ENCODE measurements at places on chromosomes 16 and 17.

GRCh38 chr17:68801335-68802247 lies 153.6 kb downstream of the ABCA8 start:
- no peak for DNase-seq

GRCh38 chr16:13961099-13961811 lies 41.3 kb downstream of the ERCC4 start:
- DNase-seq: no peak

DNA sequence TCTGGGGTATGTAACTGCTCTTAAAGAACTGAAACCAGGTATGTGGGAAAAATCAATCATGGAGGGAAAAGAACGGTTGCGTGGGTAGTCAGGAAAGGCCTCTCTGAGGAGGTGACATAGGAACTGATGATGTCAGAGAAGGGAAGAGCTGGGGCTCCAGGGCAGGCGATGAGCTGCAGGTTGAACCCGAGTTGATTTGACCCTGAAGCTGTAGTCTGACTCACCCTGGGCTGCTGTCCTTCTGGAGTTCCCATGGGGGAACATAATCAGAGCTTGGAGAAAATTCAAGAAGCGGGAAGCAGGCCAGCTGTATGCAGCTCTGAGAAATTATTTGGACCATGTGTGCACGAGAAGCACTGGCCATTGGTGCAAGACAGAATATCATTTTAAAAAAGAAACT lies 16.7 kb downstream of the SLC6A2 start:
- peak; percentile 53 for DNase-seq

DNA sequence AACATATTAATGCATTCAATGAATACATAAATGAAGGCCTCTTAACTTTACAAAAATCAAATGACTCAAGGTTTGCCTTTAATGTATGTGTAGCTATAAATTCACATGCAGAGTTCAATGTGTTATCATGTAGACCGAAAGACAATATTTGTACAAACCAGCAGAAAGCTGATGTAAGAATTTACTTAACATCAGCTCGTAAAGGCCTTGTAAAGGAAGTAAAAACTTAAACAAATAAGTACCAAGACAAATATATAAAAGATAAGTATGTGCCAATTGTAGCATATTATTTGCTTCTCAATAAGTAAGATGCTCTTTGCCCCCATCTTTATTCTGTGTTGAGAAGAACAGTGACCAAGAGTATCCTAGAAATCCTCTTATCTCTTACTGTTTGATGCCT lies 105.7 kb downstream of the SYCE1L start:
- DNase-seq: no peak

- DNase-seq: peak; percentile 14
Measured at GRCh38 chr16:19348578-19349315, 63.2 kb downstream of the CLEC19A start.

DNA sequence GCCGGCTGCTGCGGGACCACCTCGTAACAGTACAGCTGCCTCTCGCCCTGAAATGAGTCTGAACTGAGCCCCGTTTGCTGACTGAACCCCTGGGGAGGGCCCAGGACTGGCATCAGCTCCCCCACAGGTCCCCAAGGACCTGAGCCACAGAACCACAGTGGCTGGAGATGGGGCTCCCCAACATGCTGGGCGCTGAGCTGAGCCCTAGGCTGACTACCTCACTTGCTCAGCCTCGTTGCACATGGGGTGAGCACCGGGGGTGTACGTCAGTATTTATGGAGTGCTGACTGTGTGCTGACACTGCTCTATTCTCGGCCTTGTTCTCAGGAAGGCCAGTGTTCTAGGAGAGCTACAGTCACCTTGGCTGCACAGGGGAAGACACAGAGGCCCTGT lies 6.6 kb upstream of the VASN start:
- no peak for DNase-seq

DNA sequence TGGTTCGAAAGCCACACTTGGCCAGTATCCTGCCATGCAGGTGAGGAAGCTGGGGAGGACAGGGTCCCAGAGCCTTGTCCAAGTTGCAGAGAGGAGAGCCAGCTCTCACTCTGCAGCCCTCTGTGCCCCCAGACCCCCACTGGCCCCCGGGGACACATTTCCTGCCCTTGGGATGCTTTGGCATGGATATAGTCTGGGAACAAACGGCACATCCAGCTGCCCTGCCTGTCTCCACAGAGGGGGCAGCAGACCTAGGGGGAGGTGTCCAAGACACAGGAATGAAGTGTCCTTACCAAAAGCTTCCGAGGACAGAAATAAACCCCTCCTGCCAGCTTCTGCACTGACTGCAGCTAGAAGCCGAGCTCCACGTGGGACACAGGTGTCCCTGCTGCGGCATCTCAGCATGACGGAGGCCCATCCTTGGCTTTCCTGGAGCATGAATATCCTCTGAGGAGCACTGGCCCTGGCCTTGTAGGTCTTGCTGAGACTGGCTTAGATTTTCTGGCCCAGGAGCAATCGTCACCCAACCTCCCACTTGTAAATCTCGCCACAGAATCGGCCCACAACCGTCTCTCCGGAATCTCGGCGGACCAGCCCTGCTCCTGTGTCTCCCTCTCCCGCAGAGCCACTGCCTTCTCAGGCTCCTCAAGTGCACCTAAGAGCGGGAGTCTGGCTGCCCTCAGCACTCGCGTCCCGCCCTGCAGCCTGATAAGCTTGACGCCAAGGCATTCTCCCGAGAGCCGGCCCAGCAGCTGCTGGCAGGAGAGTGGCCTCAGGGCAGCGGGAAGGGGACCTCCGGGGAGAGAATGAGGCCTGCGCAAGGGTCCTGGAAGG lies 1.1 kb upstream of the CAPN15 start:
- peak; percentile 45 for DNase-seq

GRCh38 chr16:81261049-81261648 lies 22.7 kb downstream of the BCO1 start:
- no peak for DNase-seq

DNA sequence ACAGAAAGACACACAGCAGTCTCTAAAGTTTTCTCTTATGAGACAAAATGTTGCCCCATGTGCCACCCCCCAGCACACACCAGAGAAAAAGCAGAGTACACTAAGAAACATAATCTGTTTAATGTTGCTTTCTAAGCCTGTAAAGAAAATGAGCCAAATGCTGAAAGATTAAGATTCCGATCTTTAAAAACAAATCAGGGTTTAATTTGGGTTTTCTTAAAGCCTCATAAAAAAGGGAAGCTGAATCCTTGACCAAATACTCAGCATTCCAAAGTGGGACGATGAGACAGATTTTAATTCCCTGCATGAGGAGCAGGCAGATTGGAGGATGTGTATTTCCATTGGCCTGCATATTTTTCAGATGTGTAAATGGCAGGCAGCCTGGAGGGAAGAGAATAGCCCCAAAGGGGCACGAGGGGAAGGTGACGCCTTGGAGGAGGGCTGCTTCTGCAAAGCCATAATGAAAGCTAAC lies 118.4 kb downstream of the COPRS start:
- peak; percentile 97 for DNase-seq

Data from EL (cell line).